Hindlimb muscle (tissue), 1 donor: ENCODE measurements at places on chromosomes 11 and 22.

DNA sequence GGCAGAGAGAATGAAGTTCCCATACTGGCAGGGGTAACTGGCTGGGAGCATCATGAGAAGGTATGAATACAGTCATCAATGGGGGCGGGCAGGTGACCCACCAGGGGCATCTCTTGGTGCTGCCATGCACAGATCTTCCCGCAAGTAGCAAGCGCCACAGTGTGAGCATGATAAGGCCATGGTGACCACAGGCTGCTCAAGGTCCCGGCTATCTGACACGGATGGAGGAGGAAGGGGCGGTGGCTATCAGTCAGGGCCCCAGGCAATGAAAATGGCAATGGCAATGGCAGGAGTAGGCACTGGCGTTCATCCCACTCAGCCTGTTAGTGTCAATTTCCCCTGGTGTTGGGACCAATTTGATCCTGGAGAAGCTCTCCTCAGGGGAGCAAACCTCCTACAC is 21.6 kb downstream of the ASCL2 start:
- DNase-seq: no peak

DNA sequence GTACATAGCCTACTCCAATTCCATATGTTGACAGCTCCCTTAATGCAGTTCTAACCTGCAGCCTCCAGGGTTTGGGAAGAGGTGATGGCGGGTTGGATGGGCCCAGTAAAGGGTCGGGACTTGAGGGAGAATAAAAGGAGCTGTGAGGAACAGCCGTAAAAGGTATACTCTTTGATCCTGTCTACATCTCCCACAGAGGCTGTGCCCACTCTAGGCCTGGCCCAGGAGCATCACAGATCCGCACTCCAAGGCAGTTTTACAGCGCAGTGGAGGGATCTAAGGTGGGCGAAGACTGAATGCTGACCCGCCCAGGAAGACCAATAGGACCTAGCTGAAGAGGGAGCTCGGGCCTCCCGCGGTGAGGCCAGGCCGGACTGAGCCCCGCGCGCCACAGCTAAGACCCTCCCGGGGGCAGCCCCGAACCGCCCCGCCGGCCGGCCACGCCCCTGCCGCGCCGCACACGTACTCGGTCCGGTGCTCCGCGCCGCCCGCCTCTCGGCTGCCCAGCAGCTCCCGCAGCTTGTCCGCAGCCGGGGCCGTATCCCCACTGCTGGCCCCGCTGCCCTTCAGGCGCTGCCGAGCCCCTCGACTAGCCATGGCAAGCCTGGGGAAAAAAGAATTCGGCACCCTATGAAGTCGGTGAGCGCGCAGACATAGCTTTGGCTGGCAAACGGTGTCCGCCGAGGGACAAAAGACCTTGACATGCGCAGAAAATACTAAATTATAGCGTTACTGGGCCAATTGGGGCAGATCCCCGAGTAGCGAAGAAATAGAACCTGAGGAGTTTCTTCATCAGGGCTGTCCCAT is at the start of gene ALG9:
TSS of gene ALG9 (minus strand) at position 696 of the 807 bp plus-strand sequence. CDS start at position 597, 99 bp downstream.
- peak; percentile 89 for DNase-seq

- peak; percentile 29 for DNase-seq
Measured at GRCh38 chr22:49100773-49101172, 726.9 kb downstream of the BRD1 start.

DNA sequence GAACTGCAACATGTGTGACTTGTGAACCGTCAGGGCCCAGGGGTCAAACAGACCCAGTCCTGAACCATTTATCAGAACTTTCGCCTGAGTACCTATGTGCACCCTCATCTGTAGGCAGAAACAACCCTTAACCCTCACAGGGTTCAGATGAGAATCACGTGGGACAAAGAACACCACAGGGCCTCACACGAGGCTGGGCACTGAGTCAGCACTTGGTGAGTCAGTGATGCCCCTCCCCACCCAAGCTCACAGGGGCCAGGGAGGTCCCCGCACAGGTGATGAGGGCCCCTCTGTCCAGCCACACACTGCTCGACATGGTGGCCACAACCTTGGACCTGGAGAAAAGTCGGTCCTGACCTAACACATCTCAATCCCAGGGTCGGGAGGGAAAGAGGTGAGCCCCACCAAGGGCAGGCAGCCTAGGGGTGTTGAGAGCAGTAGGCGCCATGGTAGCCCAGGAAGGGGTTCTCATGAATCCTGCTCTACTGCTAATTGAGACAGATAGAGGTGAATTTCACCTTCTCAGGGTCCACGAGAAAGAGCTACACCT is 176.4 kb downstream of the SHANK2 start:
- no peak for DNase-seq

DNA sequence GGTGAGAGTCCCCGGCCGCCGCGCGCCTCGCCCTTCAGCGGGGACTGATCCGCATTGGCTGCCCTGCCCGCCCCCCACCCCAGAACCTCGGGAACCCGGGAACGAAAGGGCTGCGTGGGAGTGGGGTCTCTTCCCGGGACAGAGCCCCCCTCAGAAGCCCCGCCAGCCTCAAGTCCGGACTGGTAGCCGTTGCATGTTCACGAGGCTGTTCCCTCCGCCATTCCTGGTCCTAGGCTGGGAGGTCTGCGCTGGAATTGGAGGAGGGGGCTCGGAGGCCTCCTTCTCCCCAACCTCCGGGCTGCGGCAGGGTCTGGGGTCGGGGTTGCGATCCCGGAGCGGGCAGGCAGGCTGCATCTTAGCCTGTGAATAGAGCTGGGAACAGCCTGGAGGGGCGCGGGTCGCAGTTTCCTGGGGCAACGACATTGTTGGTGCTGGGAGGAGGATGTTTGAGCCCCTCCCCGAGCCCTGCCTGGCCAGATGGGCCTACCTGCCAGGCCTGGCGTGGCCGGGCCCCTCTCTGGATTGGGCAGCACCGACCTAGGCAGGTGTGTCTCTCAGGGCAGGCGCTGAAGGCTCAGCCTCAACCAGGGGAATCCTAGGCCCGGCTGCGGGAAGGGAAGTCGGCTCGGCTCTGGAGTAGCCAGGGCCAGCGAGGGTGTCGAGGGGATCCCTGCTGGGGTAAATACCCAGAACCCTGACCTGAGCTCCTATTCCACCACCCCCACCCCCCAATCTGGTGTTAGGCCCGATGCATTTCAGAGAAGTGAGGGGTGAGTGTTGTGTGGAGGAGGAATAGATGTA is 670 bp downstream of the MAPK8IP1 start:
- no peak for DNase-seq

GRCh38 chr11:1181420-1181819 is 23.7 kb downstream of the MUC5AC start:
- DNase-seq: no peak
